ENCODE measurements at places on chromosomes 12 and 14.

- no peak for DNase-seq
Observed at GRCh38 chr14:102487204-102487577, 22.4 kb downstream of the ANKRD9 start.

GRCh38 chr12:21538061-21538653, 12.1 kb downstream of the SPX start:
- no peak for DNase-seq

- no peak for DNase-seq
Observed at GRCh38 chr12:47023953-47024352, 55.5 kb upstream of the PCED1B start.

DNA sequence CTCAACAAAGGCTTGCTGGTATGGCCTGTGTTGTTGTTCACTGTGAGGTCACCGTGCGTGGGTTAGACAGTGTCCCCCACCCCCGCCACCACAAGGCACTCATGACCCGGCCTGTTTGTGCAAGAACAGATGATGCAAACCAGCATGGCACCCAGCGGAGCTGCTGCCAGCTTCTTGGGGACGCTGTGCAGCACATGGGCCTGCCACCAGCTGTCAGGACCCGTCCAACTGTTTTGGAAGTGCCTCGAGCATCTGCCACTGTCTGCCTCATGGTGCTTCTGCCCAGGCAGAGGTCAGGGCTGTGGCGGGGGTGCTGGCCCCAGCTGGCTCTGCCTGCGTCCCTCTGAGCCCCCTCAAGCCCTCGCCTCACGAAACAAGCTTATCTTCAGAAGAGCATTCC, 1.5 kb downstream of the ASB2 start:
- DNase-seq, result no peak

DNA sequence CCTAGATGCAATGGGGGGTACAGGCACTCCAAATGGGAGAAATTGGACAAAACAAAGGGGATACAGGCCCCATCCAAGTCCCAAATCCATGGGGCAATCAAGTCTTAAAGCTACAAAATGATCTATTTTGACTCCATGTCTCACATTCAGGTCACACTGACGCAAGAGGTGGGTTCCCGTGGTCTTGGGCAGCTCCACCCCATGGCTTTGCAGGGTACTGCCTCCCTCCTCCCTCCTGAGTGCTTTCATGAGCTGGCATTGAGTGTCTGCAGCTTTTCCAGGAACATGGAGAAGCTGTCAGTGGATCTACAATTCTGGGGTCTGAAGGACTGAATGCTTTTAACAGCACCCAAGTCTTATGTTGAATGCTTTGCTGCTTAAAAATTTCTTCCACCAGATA, 274.5 kb upstream of the LRIG3 start:
- DNase-seq, result no peak

GRCh38 chr12:66813137-66813892, 134.4 kb upstream of the GRIP1 start:
- no peak for DNase-seq

GRCh38 chr12:117030187-117030900, 68.9 kb downstream of the TESC start:
- no peak for DNase-seq

DNA sequence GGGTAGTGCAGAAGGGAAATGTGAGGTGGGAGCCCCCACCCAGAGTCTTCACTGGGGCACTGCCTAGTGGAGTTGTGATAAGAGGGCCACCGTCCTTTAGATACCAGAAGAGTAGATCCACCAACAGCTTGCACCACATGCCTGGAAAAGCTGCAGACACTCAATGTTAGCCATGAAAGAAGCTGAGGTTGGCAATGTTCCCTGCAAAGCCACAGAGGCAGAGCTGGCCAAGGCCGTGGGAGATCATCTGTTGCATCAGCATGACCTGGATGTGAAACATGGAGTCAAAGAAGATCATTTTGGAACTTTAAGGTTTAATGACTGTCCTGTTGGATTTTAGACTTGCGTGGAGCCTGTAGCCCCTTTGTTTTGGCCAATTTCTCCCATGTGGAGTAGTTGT, 468.4 kb upstream of the FOXG1 start:
- DNase-seq, result no peak

GRCh38 chr12:39617887-39618286, 1.7 kb downstream of the ABCD2 start:
- DNase-seq, result no peak

DNA sequence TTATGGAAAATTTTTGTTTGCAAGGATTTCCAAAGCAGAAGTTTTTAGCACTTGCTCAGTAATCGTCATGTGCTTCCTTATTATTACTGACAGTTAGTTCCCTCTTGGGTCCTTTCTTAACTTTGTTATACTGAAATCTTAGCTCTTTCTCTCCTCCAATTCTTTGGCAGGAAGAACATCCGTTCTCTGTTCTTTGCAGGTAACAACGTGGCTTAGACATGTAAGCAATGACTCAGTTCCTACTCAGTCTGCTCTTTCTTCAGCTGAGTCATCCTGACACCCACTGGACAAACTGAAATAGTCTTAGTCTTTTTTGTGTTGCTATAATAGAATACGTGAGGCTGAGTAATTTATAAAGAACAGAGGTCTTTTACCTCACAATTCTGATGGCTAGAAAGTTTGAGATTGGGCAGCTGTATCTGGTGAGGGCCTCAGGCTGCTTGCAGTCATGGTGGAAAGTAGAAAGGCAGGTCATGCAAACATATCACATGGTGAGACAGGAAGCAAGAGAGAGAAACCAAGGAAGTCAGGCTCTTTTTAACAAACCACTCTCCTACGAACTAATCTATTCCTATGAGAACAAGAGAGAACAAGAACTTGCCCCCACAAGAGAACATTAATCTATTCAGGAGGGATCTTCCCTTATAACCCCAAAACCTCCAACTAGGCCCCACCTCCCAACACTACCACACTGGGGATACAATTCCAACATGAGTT, 49.2 kb downstream of the TESPA1 start:
- no peak for DNase-seq

DNA sequence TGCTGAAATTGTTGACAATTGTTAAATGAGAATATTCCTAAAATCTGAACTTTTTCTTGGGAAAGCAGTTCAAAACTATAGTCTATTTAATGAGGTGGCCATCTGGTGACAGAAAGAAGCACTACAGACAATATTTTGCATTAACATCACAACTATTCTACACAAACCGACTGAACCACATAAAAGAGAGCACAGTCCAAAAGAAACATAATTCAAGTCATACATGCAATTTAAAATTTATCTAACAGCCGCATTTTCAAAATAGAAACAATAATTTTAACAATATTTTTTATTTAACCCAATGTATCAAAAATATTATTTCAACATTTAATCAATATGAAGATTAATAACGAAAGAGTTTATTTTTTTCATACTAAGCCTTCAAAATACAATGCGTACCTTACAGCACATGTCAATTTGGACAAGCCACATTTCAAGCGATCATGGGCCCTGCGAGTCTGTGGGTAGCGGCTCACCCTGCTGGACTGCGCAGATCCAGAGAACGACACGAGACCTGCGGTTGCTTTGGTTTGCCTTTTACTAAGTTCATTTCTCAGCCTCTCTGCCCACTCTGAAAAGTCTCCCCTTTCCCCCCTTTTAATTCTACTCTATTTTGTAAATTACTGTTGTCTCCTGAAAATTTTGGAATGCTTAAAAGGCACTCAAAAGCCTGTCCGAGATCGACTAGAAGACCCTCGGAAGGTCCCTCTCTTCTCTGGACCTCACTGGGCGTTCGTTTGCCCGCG, 947 bp upstream of the LRRC9 start:
- no peak for DNase-seq

DNA sequence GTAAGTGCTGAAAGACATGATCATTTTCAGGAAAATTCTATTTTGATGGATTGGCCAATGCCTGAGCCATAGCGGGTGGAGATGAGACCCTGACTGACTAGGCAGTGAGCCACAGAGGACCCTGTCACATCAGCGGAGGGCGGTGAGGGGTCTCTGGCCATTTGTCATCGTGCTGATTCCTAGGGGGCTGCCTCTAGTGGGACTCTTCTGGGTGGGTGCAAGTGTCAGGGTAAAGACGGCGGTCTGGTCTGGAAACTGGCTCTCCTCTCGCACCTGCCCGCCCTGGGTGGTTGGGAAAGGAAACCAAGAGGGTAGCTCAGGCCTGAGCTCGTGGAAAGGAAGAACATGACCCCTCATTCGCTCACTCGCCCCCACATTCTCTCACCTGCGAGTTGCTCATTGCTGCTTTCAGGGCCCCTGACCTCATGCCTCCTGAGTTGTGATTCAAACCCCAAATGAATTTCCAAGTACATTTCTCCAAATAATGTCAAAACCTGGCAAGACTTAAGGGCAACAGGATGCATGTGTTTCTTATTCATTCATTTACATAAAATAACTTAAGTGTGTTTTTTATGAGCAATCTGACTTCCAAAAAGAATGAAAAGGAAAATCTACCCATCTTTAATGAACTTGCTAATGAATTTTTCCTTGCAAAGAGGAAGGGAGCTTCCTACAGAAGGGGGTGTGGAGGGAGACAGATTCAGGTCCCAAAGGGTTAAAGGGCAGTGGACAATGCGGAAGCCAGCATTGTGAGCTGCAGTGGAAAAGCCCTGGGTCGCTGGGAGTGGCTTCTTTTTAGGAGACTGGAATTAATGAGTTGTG, 12.8 kb downstream of the MEG3 start:
- no peak for DNase-seq

- peak; percentile 28 for DNase-seq
Observed at GRCh38 chr12:103495469-103496456, at the start of gene C12orf42. C12orf42 (minus strand) TSS chr12:103495968; CDS start chr12:103478426, 17,542 bp downstream.

GRCh38 chr14:49896966-49897365, 4.1 kb downstream of the ARF6 start:
- no peak for DNase-seq

DNA sequence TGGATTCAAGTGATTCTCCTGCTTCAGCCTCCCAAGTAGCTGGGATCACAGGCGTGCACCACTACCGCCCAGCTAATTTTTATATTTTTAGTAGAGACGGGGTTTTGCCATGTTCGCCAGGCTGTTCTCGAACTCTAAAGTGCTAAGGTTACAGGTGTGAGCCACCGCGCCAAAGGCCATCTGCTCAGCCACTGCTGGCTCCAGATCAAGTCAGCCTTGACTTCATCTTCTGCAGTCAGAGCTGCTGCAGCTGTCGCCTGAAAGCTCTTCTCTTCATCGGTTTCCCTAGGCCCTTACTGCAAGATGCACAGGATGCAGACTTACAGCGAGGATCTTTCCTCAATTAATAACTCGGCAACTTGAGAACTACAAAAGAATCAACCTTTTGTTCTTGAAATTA, 66.8 kb downstream of the CLIP1 start:
- no peak for DNase-seq

- no peak for DNase-seq
Observed at GRCh38 chr12:110733900-110734299, 8.8 kb downstream of the PPP1CC start.

- no peak for DNase-seq
Observed at GRCh38 chr12:87509237-87509820, 519.9 kb downstream of the C12orf50 start.

DNA sequence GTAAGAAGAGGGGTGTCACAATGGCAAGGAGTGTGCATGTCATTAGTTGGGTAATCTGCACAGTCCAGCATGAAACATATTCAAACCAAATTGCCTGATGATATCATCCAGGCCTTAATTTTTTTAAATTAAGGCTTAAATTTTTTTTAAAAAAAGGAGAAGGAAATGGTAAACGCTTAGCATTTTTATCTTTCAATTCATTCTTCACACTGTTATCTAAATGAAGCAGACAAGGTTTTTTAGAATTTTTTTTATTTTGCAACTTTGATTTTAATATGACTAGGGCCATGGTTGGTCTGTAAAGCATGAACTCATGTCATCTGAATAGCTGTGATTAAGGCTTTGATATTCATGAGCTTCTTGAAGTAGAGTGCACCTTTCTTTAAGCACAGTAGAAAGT, 362.5 kb downstream of the SYT1 start:
- no peak for DNase-seq

DNA sequence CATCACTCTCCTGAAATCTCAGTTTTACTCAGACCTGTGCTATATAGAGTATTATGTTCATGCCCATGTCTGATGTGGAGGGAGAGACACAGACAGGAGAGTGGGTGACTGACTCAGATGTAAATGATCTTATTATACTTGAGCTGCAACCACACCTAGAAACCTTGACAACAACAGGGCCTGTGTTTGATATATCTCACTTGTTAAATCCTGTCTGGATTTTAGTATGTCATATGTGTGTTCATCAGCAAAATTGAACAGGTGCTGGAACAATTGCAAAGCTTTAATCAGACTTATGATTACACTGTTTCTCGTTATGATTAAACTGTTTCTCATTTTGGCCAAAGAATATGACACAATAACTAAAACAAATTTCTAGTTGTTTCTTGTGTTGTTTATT, 37.7 kb downstream of the DIP2B start:
- no peak for DNase-seq

GRCh38 chr12:103868215-103868614, 27.2 kb upstream of the NT5DC3 start:
- DNase-seq, result no peak

GRCh38 chr14:52740751-52741150, 10.8 kb downstream of the STYX start:
- DNase-seq, result no peak

- DNase-seq, result no peak
Observed at GRCh38 chr12:1666685-1667162, 24.1 kb upstream of the ADIPOR2 start.

- DNase-seq, result no peak
Observed at GRCh38 chr12:121803861-121804416, at the start of gene SETD1B. SETD1B (plus strand) TSS chr12:121804009; CDS start chr12:121804738, 729 bp downstream.

GRCh38 chr12:106251631-106252455, 4.0 kb upstream of the CKAP4 start:
- no peak for DNase-seq

GRCh38 chr12:114809097-114809496, 125.1 kb upstream of the TBX3 start:
- no peak for DNase-seq

- DNase-seq, result no peak
Observed at GRCh38 chr14:69059658-69060623, 80.8 kb upstream of the ACTN1 start.

DNA sequence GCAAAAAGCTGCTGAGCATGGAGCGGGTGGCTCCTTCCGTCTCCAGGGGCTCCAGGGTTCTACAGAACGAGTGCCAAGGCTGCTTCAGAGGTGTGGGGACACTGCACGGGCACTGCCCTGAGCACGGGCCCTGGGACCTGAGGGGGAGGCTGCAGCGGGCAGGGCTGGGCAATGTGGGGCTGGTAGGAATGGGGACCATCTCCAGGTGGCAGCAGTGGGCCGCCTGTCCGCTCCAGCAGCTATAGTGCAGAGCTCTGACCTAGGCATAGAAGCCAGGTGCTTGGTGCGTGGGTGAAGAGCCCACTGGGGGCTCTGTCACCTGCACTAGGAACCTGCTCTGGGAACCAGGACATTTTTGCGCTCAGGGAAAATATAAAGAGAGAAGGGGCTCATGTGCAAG, 22.3 kb downstream of the HDAC7 start:
- peak; percentile 23 for DNase-seq

GRCh38 chr14:104800015-104800770, 708 bp upstream of the ZBTB42 start:
- peak; percentile 60 for DNase-seq

- DNase-seq, result no peak
Observed at GRCh38 chr12:46983959-46984841, 95.2 kb upstream of the PCED1B start.

- DNase-seq, result no peak
Observed at GRCh38 chr12:33156042-33156441, 259.5 kb upstream of the PKP2 start.

- no peak for DNase-seq
Observed at GRCh38 chr14:36520601-36521525, 831 bp upstream of the NKX2-1 start.

- no peak for DNase-seq
Observed at GRCh38 chr14:93102141-93102540, 13.6 kb downstream of the ITPK1 start.

- no peak for DNase-seq
Observed at GRCh38 chr14:33938131-33938949, 12.5 kb downstream of the EGLN3 start.

All from stimulated activated CD8-positive, alpha-beta memory T cell treated with anti-CD3 and anti-CD28 coated beads, Interleukin-2, amount 100 ng/mL, for 1 hour (primary cell).